Mesendoderm (in vitro differentiated cells): ENCODE measurements at places on chromosomes 4 and X.
A peak's percentile ranks its signal among the peaks of the same experiment; 100 is the strongest.

- DNase-seq = no peak
Observed at GRCh38 chr4:140870427-140870826, 114.2 kb upstream of the TBC1D9 start.

- no peak for DNase-seq
Observed at GRCh38 chrX:10496345-10496965, 123.9 kb downstream of the MID1 start.

GRCh38 chr4:30866346-30866745, 146.2 kb downstream of the PCDH7 start:
- no peak for DNase-seq

DNA sequence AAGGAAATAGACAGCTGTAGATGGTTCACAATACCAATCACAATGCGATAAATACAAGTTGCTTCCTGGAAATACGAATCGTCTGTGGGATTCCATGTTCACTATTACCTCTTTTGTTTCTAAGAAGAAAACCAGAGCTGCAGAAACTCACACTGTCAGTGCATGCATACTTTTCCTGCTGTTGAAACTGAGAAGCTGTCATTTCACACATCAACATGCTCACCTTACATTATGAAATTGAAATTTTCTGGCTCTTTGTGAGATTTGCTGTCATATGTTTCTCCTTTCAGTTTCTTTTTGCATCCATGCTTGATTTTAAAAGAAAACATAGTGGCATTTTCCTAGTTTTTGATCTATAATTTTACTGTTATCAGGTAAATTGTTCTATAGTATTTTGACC, 418.3 kb upstream of the HTR2C start:
- DNase-seq = no peak

DNA sequence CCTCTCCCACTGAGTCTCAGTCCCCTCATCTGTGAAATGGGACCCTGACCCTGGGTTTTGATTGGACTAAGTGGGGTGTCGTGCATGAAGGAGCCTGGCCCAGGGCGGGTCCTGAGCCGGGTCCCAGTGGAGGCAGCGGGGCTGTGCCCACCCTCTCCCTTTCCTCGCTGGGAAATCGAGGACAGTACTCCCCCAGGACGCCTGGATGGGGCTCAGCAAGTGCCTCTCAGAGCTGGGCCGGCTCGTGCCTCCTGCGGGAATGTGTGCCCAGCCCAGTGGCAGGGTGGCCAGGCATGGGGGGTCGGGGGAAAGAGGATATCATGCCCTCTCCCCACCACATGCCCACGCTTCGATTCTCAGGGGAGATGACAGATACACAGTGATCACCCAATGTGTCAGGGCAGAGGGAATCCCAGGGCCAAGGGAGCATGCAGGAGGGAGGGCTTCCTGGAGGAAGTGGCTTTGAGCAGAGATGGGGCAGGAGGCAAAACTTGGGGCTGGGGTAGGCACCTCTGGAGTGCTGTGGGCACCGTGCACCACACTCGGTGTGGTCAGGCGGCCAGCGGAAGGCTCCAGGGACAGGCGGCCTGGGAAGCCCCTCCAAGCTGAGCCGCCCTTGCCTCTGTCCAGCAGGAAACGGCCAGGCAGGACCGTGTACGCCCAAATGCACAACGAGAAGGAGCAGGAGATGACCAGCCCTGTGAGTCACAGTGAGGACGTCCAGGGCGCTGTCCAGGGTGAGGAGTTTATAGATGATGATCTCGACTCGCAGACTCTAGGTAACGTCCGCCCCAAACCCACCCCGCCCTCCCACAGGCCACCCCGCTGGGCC, 203.0 kb downstream of the AFAP1 start:
- DNase-seq = no peak

GRCh38 chr4:174173360-174173759, 110.1 kb downstream of the FBXO8 start:
- DNase-seq = no peak

- DNase-seq = no peak
Observed at GRCh38 chrX:30573125-30573524, 4.4 kb downstream of the TASL start.

GRCh38 chr4:26081795-26082498, 167.9 kb downstream of the SMIM20 start:
- DNase-seq = peak; percentile 79

DNA sequence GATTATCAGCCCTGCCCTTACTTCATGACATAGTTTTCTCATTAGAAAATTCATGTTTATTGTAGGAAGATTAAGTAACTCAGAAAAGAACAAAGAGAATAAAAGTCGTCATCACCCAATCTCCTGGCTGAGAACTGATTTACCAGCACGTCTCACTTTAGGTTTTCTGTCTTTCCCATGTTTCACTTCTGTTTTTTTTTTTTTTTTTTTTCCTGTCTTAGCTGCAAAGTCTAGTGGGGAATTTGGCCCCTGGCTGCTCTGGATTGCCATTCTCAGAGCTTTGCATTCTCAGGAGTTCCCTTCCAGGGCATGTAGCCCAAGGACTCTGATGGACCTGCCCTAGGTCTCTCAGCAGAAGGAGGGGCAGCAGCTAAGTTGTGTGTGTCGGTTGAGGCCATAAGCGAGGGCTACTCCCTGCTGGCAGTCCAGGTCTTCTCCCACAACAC, 57.8 kb downstream of the TMEM131L start:
- DNase-seq = peak; percentile 78

GRCh38 chrX:155767876-155768769, 113.0 kb upstream of the VAMP7 start:
- peak; percentile 17 for DNase-seq

DNA sequence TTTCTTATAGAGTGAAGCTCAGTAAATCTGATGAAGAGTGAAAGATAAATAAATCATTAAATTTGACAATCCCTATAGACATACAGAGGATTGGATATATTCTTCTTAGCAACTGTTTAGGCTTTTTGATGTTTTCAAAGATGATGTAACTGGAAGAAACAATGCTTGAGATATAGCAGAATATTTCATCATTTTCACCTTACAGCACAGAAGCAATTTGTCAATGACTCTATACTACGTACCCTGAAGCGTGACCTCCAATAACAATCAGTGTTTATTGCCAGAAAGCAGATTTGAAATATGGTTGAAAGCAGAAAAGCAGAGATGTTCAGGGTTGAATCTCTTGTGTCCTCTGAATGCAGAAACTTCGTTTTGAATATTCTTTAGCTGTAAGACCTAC, 228.4 kb downstream of the DTHD1 start:
- DNase-seq = no peak

DNA sequence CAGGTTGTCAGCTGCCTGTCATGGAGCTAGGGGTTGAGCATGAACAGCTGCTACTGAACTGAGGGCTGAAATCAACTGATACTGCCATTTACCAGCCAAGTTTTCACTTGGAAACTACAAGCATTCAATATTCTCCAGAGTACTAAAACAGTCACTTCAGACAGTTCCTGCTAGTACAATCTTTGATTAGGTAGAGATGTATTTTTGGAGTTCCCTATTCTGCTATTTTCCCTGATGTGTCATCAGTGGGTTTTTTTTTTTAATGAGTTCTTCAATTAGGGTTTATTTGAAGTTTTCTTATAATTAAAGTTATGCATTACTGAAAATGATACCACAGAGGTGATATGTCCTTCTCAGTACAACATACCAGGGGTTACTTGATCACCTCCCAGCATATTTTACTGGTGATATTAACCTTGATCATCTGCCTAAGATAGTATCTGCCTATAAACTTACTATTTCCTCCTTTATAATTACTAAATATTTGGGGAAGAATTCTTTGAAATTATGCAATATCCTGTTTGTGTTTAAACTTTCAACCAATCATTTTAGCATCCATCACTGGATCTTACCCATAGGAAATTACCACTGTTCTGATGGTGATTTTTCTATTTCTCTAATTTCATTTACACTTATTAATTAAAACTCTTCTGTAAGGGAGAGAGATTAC, 13.6 kb downstream of the PDCL2 start:
- no peak for DNase-seq

- no peak for DNase-seq
Observed at GRCh38 chrX:21638311-21638710, 19.8 kb downstream of the KLHL34 start.

- no peak for DNase-seq
Observed at GRCh38 chr4:2638730-2639129, 102.3 kb downstream of the FAM193A start.

- no peak for DNase-seq
Observed at GRCh38 chrX:42090395-42090794, 167.0 kb upstream of the CASK start.

DNA sequence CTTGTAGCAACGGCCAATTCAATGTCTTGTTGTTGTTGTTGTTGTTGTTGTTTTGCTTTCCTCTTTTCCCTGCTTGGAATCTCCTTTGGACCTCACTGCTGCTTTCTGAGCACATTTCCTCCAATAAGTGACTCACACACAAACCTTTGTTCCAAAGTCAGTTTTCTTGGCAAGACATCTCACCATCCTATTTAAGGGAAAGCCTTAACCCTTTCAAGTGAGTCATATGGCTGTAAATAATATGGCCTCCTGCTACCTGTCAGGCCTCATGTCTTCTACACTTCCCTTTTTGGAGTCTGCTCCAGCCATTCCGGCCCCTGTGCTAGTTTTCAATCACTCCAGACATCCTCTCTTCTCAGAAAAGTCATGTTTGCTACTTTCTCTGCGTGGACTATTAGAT, 79.5 kb upstream of the MAGEB10 start:
- peak; percentile 16 for DNase-seq

GRCh38 chrX:39149761-39150160, 348.5 kb downstream of the MID1IP1 start:
- peak; percentile 81 for DNase-seq

DNA sequence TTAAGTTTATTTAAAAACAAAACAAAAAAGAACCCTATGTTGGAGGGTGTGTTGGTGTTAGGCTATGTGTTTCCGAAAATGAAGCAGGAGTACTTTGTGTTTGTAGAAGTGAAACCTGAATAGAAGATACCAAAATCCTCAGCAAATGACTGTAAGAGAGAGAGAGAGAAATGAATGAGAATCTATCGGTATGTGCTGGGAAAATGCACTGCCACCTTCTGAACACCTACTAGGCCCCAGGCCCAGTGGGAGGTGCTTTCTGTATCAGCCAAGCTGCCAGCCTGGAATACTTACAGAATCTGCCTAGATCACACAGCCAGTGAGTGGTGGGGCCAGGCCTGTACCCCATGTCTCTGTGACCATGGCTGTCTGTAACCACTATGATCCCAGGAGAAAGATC, 14.9 kb upstream of the PIM2 start:
- no peak for DNase-seq

- DNase-seq = no peak
Observed at GRCh38 chrX:150880808-150881165, 17.7 kb downstream of the CD99L2 start.

DNA sequence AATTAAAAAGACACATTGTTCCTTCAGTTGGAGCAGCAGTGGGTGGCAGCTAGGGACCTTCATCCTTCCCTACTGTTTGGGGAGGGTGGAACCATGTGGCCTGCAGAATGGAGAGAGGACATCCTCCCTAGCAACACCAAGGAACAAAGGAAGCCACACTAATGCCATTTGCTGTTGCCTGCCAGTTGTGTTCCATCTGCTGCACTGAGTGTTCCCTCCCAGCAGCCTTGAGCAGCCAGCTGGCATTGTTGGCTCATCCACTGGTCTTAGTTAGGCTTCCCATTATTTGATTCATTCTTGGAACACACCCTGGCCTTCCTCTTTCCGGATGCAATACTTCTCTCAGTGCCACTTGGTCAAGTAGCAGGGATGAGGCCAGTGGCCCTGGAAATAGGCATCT, 25.0 kb upstream of the HMGB3 start:
- no peak for DNase-seq

DNA sequence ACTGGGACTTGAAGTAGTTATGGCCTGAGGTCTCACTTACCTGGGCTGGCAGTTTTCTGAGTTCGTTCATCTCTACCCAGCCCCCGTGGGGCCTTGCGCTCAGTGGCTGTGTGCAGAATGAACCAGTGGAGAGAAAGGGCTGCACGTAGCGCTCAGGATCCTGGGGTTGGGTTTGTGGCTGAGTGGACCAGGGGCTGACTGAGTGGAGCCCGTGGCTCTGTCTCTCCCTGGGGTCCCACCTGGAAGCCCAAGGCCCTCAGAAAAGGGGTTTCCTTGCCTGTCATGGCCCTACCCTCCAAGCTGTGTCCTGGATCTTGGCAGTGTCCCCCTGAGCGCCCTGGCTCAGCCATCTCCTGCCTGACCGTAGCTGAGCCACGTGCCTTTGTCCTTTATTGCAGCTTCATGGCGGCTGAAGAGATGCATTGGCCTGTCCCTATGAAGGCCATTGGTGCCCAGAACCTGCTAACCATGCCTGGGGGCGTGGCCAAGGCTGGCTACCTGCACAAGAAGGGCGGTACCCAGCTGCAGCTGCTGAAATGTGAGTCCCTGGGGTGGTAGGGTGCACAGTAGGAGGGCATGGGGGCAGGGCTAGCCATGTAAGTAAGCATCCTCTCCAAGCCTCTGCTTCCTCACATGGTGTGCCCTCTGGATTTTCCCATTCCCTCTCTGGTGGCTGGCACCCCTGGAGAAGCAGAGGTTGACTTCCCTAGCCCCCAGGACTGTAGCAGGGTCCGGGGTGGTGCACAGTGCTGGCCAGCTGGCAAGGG, 23.2 kb upstream of the ADD1 start:
- DNase-seq = no peak

- no peak for DNase-seq
Observed at GRCh38 chr4:74197080-74197479, 39.2 kb downstream of the MTHFD2L start.

GRCh38 chr4:169663831-169664230, 43.5 kb downstream of the CLCN3 start:
- no peak for DNase-seq

DNA sequence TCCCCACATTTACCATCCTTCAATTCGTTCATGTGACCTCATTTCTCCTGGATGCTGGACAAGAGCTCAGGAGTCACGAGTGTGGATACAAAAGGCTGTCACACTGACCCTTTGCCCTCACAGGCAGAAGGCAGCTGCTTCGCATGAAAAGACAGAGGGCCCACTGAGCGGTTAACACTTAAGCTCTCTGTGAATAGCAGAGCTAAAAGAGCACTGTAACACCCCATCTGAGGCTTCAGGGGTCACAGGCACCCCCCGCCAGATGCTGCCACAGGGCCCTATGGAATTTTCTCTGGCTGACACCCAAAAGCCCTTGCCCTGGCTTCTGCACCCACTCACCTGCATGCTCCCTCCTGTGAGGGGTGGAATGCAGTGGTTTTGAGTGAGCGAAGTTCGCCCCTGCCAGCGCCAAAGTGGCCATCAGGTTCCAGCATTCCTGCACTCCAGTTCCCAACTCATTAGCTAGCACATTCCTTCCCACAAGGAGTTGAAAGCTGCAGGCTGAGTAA, 360.9 kb downstream of the PPP3CA start:
- peak; percentile 82 for DNase-seq

DNA sequence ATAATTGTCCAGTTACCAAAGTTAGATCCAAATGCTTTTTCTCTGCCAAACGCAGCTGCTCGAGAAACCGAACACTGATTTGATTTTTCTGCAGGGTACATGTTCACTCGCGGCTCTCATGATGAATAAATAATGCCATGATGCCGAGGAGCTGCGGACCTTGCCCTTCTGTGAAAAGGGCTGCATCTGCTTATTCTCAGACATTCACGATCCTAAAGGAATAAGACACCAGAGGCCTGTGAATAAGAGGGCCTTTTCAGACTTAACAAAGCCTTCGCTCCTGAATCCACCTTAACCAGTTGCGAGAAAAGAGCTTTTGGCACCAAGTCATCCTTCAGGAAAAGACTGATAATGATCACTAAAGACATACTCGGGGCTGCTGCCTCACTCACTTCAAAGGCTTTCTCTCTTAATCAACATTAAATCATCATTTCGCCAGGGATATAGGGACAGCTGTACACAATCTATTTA, 147.5 kb downstream of the FBXO8 start:
- peak; percentile 31 for DNase-seq

GRCh38 chr4:38310446-38311043, 350.3 kb downstream of the PTTG2 start:
- peak; percentile 59 for DNase-seq

- no peak for DNase-seq
Observed at GRCh38 chr4:28101583-28101982, 1240.9 kb downstream of the STIM2 start.
